Right renal pelvis (tissue), 4 donors: ENCODE measurements at places on chromosomes 11 and 22. TPM values are rescaled to one million over a fixed set of nuclear protein-coding genes. Genes with fewer than 3 reads are reported as not detected.

- DNase-seq = peak; percentile 50
These were observed 42.6 kb upstream of the APOA1 start for GRCh38 chr11:116879800-116880625.

- no peak for DNase-seq
These were observed 4.4 kb upstream of the WEE1 start for GRCh38 chr11:9568854-9569587.

DNA sequence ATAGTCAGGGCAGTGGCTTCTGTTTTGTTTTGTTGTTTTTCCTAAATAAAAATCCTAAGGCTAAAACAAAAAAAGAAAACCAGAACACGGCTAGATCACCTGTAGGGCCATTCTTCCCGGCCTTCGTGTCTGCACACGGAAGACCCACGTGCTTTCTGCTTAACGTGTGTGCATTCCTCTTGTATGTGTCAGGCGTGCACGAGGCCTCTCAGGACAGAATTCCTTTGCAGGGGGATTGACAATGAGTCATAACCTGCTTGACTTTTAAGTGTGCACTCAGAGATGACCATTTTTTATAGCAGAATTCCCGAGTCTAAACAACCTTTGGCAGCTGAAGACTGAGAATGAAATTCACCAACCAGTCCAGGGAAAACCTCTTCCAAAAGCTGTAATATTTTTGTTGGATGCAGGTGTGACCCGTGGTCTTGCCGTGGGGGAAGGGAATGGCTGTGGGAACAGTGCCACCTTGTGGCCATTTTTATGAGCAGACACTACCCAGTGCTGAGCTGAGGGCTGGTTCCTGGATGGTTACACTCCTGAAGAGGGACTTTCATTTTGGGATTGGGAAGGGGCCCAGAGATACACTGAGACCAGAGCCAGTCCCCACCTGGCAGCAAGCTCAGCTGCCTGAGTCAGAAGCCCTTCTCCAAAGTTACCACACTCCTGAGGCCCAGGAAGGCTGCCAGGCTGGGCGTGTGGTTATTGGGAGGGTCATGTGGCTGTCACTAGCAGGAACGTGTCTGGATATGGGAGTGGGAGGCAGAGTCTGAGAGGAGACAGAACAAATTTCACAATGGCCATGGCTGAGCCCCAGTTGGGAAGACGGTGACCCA lies 35.7 kb upstream of the DKK3 start:
- peak; percentile 60 for DNase-seq

DNA sequence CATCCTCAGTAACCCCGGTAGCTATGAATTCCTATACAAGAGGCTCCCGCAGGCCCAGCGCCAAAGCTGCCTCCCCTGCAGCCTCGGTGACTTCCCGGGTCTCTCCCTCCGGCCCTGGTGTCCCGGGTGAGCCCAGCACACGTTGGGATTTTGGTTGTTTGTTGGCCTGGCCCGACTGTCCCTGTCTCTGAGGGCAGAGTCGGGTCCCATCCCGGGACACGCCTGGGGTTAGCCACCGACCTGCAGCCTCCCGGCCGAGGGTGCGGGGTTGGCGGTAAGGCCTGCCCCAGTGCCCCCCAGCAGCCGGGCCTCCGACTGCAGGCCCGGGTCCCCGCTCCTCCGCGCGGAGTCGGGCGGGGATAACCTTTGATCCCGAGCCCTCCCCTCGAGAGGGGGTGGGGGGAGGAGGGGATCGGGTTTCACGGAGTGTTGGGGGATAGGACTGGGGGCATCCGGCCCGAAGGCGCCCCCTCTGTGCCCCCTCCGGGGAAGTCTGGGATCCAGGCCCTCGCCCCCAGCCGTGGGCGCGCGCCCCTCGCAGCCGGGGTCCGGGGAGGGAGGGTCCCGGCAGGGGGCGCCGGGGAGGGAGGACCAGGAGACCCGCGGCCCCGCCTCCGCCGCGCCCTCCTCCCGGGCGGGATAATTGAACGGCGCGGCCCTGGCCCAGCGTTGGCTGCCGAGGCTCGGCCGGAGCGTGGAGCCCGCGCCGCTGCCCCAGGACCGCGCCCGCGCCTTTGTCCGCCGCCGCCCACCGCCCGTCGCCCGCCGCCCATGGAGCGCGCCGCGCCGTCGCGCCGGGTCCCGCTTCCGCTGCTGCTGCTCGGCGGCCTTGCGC lies at the start of gene FBLN1:
FBLN1 (plus strand) TSS at position 669 of the 835 bp plus-strand sequence; CDS start at position 772, 103 bp downstream.
- no peak for DNase-seq

TREH gene
- polyA plus RNA-seq = 1.4 TPM

DNA sequence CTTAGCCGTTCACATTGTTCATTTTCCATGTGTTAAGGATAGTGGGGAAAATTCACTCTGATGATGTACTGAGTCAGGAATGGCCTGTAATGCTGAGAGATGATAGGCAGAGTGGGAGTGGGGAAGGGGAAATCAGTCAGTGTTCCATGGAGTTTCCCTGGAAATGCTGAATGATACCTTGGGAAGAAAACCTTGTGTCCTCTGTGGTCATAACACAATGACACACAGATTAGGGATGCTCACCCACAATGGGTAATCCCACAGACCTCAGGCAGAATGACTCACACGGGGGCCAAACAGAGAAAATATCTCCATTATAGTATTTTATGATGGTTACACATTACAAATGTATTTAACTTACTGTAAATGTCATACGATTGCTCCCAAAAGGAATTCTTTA lies 118.0 kb downstream of the SNX19 start:
- DNase-seq = no peak
